Stimulated activated CD8-positive, alpha-beta memory T cell treated with anti-CD3 and anti-CD28 coated beads, Interleukin-2, amount 100 ng/mL, for 48 hours (primary cell): ENCODE measurements at places on chromosomes 5 and 9.

GRCh38 chr9:109272745-109273144 lies 48.1 kb downstream of the EPB41L4B start:
- no peak for DNase-seq

DNA sequence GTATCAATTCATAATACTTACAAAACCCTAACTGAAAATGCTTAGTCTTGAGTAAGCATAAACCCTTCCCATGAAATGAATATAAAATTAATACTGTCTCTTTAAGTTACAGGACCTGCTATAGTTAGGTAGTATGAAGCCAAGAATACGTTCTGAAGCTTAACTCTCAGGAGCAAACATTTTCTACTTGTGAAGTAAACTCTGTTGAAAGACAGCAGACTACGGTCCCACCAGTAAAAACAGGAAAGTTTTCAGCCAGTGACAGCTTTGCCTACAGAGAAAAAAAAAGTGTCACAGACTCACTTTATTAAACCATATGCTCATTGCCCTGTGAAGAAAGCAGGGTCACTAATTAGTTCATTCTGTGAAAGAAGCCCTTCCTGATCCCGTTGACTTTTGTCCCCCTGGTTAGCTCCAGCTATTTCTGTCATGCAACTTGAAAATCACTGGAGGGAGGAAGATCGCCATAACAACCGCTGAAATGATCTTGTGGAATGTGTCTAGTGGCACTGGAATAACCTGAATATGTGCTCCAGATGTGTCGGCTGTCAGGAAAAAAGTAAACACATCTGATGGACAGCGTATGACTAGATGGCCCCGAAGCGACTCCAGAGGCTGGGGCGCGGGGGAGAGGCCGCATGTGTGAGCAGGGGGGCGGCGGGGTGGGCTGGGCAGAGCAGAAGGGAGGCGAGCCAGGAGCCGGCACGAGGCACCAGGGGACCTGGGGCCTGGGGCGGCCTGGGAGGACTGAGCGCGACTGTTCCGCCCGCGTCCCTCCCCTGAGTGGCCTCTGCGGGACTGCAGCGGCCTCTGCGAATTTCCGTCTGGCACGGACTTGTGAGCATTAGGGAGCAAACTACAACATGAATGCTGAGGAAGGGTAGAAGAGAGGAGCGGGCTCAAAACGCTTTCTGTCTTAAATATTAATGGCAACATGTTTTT lies 41.9 kb downstream of the BNC2 start:
- DNase-seq, result no peak

- DNase-seq, result no peak
Measured at GRCh38 chr5:141441571-141442170, 11.4 kb downstream of the PCDHGA12 start.

- peak; percentile 48 for DNase-seq
Measured at GRCh38 chr9:129487658-129488483, 133.0 kb downstream of the C9orf50 start.

DNA sequence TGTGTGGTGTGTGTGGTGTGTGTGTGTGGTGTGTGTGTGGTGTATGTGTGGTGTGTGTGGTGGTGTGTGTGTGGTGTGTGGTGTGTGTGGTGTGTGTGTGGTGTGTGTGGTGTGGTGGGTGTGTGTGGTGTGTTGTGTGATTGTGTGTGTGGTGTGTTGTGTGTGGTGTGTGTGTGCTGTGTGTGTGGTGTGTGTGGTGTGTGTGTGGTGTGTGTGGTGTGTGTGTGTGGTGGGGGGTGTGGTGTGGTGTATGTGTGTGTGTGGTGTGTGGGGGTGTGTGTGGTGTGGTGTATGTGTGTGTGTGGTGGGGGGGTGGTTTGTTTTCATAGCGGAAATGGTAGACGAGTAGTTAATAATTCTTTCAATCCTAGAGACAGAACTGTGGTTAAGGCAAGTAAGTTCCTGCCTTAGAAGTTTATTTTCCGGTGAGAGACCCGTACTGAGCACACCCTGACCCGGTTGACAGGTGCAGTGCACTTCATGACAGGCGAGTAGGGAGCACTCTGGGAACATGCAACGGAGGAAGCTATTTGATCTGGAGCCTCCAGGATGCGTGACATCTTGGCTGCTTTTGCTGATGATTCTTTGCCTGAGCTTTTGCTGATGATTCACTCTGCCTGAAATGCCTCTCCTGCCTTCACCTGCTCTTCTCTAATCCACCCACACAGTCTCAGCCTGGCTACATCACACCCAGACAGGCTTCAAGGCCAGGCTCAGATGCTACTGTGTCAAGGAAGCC lies 21.7 kb upstream of the FAT2 start:
- no peak for DNase-seq

DNA sequence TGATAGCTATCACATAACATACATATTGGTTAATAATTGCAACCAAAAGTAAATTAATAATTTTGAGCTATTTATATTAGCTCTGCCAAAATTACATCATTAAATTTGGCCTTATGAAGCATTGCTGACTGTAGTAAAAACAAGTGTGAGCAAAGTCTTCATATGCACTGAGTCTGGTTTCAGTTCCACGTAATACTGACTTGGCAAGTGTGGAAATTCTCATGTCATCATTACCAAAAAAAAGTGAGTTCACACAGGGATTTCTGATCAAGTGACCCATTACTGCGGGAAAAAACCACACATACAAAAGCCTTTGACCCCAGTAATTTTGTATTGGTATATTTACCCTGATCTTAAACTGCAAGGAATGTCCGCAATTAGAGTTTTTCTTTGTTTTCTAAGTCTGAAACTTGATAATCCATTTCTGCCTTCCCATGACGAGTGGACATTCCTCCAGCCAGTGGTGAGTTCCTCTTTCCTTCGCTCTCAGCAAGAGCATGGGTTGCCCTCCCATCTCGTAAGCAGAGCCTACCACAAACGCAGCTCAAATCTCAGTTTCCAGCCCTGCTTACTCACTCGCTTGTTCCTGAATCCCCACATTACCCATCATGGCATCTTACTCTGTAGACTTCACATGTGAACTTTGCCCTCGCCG lies 220.2 kb upstream of the DMRT1 start:
- DNase-seq, result no peak

- no peak for DNase-seq
Measured at GRCh38 chr5:137090151-137090550, 409.0 kb downstream of the SPOCK1 start.

DNA sequence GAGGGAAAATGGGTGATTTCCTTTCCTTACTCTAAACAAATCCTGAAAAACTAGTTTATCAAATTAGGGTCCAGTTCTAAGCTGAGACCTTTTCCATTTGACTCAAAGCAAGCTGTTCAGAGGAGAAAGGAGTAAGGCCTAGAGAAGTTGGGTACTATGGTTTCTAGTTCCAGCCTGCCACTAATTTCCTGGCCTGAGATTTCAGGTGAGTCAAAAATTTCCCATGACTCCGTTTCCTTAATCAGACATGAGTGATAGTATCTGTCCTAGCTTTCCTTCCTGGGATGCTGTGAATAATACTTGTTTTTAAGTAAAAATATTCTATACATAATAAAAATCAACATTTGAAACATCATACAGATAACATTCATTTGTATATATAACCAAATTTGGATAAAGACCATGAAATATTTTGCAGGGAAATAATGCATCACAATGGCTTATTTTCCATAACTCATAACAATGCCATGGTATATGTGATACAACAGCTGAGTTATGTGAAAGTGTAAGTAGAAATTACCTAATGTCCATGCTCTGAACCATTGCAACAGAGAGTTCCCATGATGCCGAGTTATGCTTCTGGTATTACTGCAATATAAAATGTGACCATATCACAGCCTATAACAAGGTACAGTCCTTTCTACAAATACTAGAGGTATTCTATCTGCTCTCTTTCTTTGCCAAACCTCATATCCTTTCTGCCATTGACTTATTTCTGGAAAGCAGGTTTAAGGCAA lies 142.7 kb downstream of the MLLT3 start:
- DNase-seq, result no peak

GRCh38 chr9:86285261-86285660 lies 2.9 kb upstream of the ISCA1 start:
- DNase-seq, result no peak

GRCh38 chr9:114159691-114160090 lies 4.4 kb downstream of the COL27A1 start:
- DNase-seq, result no peak

GRCh38 chr9:114894609-114895433 lies 35.6 kb downstream of the TNFSF8 start:
- DNase-seq, result no peak

- DNase-seq, result no peak
Measured at GRCh38 chr9:135700525-135700924, 1.2 kb upstream of the SOHLH1 start.

GRCh38 chr5:154196281-154196680 lies 5.7 kb downstream of the GALNT10 start:
- DNase-seq, result no peak
